Left ventricle myocardium inferior (tissue), 1 donor: ENCODE measurements at places on chromosomes 7 and 10. TPM values are rescaled to one million over a fixed set of nuclear protein-coding genes. Genes with fewer than 3 reads are reported as not detected.
A peak's percentile ranks its signal among the peaks of the same experiment; 100 is the strongest.

DNA sequence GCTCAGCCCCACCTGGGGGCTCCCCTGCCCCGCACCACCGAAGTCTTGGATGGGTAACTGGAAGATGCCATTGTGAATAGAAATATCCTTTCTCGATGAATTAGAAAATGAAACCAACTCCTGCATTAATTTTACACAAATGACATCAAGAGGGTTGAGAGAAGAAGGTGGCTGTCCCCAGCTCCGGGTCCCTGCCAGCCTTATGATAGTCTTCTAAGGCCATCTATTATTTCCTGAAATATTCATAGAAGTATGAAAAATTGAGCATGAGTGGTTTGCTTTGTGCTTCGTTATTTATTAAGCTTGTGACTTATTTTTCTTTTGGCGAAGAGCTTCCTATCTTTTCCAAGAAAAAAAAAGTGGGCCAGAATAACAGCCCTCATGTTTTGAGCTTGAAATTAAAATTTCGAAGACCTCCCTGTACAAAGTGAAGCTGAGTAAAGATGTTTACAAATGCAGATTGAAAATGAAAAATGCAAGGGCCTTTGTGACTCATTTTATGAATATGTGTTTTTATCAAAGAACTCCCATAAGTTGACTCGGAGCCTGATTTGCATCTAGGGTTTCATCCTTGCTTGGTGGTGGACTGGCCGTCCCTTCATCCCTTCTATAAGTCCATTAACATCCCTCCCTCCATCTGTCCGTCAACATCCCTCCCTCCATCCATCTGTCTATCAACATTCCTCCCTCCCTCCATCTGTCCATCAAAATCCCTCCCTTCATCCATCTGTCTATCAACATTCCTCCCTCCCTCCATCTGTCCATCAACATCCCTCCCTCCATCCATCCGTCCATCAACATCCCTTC, 20.5 kb upstream of the CFAP46 start:
- peak overlapping the region; percentile 72 for H3K27ac ChIP-seq
- H3K27me3 ChIP-seq: peaks cover 34% of the 10 kb centered on the region
- DNase-seq: no peak
- peak overlapping the region; percentile 72 for H3K4me3 ChIP-seq
- peaks cover 39% of the 10 kb centered on the region for H3K4me1 ChIP-seq

GRCh38 chr10:108327706-108328105, 1163.2 kb upstream of the SORCS1 start:
- H3K4me3 ChIP-seq: no peak overlapping the region
- H3K36me3 ChIP-seq: no peaks in the 10 kb centered on the region
- H3K27ac ChIP-seq: no peak overlapping the region
- DNase-seq: no peak
- no peaks in the 10 kb centered on the region for H3K27me3 ChIP-seq

GRCh38 chr10:6173203-6173602, 29.5 kb upstream of the PFKFB3 start:
- H3K4me1 ChIP-seq: peaks cover 91% of the 10 kb centered on the region
- no peaks in the 10 kb centered on the region for H3K36me3 ChIP-seq
- H3K27ac ChIP-seq: peak overlapping the region; percentile 78
- no peak for DNase-seq

Gene TACC2
- total RNA-seq: 400 TPM

Gene WDR86
- 0.16 TPM for total RNA-seq

- H3K4me1 ChIP-seq: no peaks in the 10 kb centered on the region
- DNase-seq: no peak
- H3K36me3 ChIP-seq: no peaks in the 10 kb centered on the region
- H3K27me3 ChIP-seq: no peaks in the 10 kb centered on the region
- no peak overlapping the region for H3K27ac ChIP-seq
Observed at GRCh38 chr10:15558136-15558535, 161.6 kb downstream of the ITGA8 start.

DNA sequence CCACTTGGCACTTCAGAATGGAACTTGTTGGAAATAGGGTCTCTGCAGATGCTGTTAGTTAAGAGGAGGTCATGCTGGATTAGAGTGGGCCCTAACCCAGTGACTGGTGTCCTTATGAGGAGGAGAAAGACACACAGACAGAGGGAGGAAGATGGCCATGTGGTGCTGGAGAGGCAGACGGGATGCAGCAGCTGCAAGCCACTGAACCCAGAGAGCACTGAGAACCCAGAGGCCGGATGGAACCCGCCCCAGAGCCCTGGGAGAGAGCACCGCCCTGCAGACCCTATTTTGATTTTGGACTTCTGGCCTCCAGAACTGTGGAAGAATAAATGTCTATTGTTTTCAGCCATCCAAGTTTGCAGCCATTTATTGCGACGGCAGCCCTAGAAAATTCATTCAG, 58.0 kb upstream of the EBF3 start:
- H3K27me3 ChIP-seq: peaks cover 46% of the 10 kb centered on the region
- H3K4me3 ChIP-seq: no peak overlapping the region
- no peaks in the 10 kb centered on the region for H3K4me1 ChIP-seq
- H3K27ac ChIP-seq: no peak overlapping the region
- no peaks in the 10 kb centered on the region for H3K36me3 ChIP-seq
- no peak for DNase-seq

DNA sequence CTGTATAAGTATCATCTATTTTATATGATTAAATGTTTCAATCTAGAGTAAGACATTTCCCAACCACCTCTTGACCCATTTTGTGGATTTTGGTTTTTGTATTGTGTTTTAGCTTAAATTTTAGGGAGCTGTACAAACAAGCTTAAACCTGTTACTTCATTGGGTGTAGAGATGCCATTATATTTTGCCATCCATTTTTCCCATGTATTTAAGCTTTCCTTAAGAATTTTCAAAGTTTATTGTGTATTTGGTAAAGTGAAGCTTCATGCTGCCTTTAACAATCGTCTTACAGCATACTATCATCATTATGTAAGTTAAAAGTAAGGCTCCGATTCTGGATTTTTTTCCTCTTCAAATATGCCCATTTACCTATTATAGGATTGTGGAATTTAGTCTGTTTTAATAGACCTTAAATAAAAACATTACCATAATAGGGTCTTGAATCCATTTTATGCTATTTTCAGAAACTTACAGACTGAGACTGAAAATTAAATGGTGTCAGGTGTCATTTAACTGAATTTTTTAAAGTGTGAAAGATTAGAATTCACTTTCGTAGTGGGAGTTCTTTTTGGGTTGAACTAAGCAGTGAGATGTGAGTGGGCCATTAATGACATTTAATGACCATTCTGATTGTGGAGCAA, 2.2 kb downstream of the KMT2E start:
- no peak for DNase-seq
- peaks cover 73% of the 10 kb centered on the region for H3K4me1 ChIP-seq
- H3K36me3 ChIP-seq: no peaks in the 10 kb centered on the region
- peak overlapping the region; percentile 75 for H3K4me3 ChIP-seq
- peak overlapping the region; percentile 100 for H3K27ac ChIP-seq

Gene KAZALD1
- total RNA-seq: 5.1 TPM

- no peak overlapping the region for H3K4me3 ChIP-seq
- H3K36me3 ChIP-seq: no peaks in the 10 kb centered on the region
- DNase-seq: no peak
- no peaks in the 10 kb centered on the region for H3K27me3 ChIP-seq
Observed at GRCh38 chr7:17434841-17435692, 136.6 kb downstream of the AHR start.

- no peaks in the 10 kb centered on the region for H3K27me3 ChIP-seq
- peaks cover 30% of the 10 kb centered on the region for H3K36me3 ChIP-seq
- DNase-seq: no peak
- H3K4me3 ChIP-seq: no peak overlapping the region
- H3K4me1 ChIP-seq: peaks cover 33% of the 10 kb centered on the region
Observed at GRCh38 chr10:98168147-98168546, 33.7 kb downstream of the R3HCC1L start.

GRCh38 chr7:14747701-14748100, 154.8 kb downstream of the DGKB start:
- no peaks in the 10 kb centered on the region for H3K4me1 ChIP-seq
- no peak for DNase-seq
- H3K4me3 ChIP-seq: no peak overlapping the region
- H3K27ac ChIP-seq: no peak overlapping the region
- H3K27me3 ChIP-seq: no peaks in the 10 kb centered on the region

DNA sequence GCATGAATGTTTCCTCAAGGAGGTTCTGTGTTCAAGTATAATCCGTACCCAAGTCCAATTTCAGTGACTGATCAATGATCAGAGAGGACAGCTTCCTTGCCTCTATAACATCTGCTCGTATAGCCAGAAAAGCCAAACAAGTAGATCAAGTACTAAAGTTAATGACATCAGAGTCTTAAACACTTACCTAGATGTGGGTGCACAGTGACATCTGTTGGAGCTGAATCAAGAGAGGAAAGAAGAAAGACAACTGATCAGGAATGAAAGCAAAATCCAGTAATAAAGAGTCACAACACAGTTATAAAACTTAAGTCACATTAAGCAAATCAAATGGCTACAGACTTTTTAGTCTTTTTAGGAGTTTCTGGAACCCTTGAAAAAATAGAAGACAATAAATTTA, 236.5 kb downstream of the RELN start:
- no peak overlapping the region for H3K27ac ChIP-seq
- no peak for DNase-seq
- H3K4me1 ChIP-seq: no peaks in the 10 kb centered on the region
- no peaks in the 10 kb centered on the region for H3K36me3 ChIP-seq
- H3K4me3 ChIP-seq: no peak overlapping the region
- no peaks in the 10 kb centered on the region for H3K27me3 ChIP-seq

Gene TRIM4
- total RNA-seq: 7.1 TPM

Gene SLC26A3
- 0.33 TPM for total RNA-seq

DNA sequence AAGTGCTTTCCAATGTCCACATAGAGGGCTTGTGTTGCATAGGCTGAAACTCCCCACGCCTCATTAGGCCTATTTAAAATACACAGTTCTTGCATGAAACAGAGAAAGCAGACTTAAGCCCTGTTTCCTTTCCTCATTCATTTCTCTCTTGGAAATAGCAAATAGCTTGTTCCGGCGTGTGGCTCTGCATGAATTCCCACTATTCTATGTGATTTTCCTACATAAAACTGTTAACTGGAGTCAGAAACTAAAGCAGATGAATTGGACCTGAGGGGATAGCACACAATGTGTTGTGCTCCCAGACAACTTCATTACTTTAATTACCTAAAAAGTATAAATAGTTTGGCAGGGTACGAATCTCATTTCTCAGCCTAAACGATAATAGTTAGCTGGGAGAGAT, 981.5 kb downstream of the SORCS1 start:
- no peak overlapping the region for H3K4me3 ChIP-seq
- DNase-seq: no peak
- H3K4me1 ChIP-seq: no peaks in the 10 kb centered on the region
- H3K27me3 ChIP-seq: no peaks in the 10 kb centered on the region
- H3K36me3 ChIP-seq: no peaks in the 10 kb centered on the region
- H3K27ac ChIP-seq: no peak overlapping the region

- no peaks in the 10 kb centered on the region for H3K36me3 ChIP-seq
- no peak overlapping the region for H3K4me3 ChIP-seq
- no peak for DNase-seq
- no peaks in the 10 kb centered on the region for H3K27me3 ChIP-seq
Observed at GRCh38 chr7:69739190-69739589, 140.9 kb downstream of the AUTS2 start.

- H3K27ac ChIP-seq: peak overlapping the region; percentile 82
- DNase-seq: peak; percentile 75
- H3K4me3 ChIP-seq: peak overlapping the region; percentile 40
- H3K36me3 ChIP-seq: no peaks in the 10 kb centered on the region
- H3K27me3 ChIP-seq: no peaks in the 10 kb centered on the region
Observed at GRCh38 chr7:22561321-22561811, 61.4 kb upstream of the STEAP1B start.

- H3K27me3 ChIP-seq: no peaks in the 10 kb centered on the region
- no peak overlapping the region for H3K4me3 ChIP-seq
- no peak for DNase-seq
- H3K4me1 ChIP-seq: no peaks in the 10 kb centered on the region
Observed at GRCh38 chr10:115052226-115052625, 40.9 kb upstream of the ATRNL1 start.

Gene GPNMB
- 288 TPM for total RNA-seq

GRCh38 chr7:115363916-115364315, 442.0 kb downstream of the MDFIC start:
- H3K27ac ChIP-seq: no peak overlapping the region
- H3K36me3 ChIP-seq: no peaks in the 10 kb centered on the region
- H3K4me3 ChIP-seq: no peak overlapping the region
- H3K4me1 ChIP-seq: no peaks in the 10 kb centered on the region
- no peak for DNase-seq

DNA sequence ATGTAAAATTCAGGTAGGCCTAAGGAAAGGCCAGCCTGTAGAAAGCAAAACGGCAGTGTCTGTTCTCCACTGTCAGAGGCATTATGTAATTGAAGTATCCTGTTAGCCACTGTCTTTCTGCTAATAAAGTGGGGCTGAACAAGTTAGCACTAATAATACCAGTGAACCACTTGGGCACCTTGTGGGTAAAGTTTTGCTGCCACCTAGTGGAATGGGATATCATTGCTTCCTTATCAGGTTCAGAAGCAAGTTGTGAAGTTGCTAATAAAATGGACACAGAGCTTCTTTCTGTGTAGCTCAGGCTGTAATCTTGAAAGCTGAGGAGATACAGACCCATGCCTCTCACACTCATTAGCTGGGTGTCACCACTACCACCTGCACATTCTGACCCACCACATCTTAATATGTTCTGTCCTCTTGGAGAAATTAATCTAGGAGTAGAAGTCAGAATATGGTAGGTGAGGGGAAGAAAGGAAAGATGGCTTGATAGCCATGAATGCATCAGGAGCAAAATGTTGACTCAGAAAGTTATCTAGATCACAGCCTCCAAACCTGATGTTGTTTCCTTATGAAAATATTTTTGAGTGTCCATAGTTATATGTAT, 175.1 kb downstream of the SEPTIN7 start:
- H3K27me3 ChIP-seq: peaks cover 4% of the 10 kb centered on the region
- no peak for DNase-seq
- no peaks in the 10 kb centered on the region for H3K36me3 ChIP-seq
- H3K4me3 ChIP-seq: no peak overlapping the region

DNA sequence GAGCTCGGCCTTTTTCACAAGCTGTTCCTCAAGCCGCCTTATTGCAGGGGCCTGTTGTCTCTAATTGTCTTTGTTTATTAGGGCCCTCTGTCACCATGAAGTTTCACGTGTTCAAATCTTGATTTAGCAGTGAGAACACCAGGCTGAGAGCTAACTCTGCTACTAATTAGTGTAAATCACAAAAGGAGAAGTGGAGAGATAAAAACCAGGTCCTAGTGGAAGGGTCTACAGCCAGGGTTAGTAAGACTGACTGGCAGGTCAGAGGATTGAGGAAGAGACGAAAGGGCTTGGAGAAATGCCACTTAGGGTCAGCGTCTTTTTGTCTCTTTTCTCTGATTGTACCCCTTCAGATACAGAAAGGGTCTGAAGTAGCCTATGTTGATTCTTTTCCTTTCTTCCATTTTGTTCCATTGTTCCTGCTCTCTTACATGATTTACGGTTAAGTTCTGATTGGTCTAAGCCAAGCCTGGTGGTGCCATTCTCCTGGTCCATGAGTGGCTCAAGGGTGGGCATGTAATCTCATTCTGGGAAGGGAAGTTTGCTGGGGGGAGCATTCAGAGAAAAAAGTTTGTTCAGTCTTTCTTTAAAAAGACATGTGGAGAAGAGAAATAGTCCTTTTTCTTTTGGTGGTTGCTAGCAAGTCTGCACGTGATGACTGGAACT, 21.3 kb downstream of the SSMEM1 start:
- H3K36me3 ChIP-seq: no peaks in the 10 kb centered on the region
- H3K4me3 ChIP-seq: no peak overlapping the region
- no peaks in the 10 kb centered on the region for H3K27me3 ChIP-seq
- DNase-seq: no peak

GRCh38 chr7:135160098-135160857, 10.2 kb downstream of the CYREN start:
- no peaks in the 10 kb centered on the region for H3K27me3 ChIP-seq
- peak overlapping the region; percentile 88 for H3K27ac ChIP-seq
- H3K4me3 ChIP-seq: peak overlapping the region; percentile 28
- H3K36me3 ChIP-seq: peaks cover 29% of the 10 kb centered on the region

Gene OR2A7
- 0.16 TPM for total RNA-seq

Gene SPACDR
- total RNA-seq: 0.88 TPM
